Stimulated activated CD4-positive, alpha-beta T cell treated with anti-CD3 and anti-CD28 coated beads, TNF-alpha, amount 100 ng/mL, for 1 hour (primary cell): ENCODE measurements at places on chromosomes 5 and 9.

DNA sequence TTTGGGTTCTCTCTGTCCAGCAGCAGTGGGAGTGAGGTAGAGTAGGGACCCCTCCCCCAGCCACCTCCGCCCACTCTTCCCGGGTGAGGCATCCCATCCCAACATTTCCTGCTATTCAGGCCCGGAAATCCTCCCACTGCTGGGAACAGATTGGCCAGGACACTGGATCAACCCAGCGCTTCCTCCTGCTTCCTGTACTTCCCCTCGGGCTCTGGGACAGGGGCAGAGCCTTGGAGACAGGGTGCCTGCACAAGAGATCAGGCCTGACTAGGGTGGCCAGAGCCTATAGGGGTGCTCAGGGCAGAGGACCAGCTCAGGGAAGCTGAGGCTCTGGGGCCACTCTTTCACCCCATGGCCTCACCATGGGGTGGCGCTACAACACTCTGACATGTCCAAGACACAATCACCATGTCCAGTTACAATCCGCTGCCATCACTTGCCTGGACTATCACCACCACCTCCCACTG, 14.5 kb downstream of the SH2D3C start:
- DNase-seq: no peak

DNA sequence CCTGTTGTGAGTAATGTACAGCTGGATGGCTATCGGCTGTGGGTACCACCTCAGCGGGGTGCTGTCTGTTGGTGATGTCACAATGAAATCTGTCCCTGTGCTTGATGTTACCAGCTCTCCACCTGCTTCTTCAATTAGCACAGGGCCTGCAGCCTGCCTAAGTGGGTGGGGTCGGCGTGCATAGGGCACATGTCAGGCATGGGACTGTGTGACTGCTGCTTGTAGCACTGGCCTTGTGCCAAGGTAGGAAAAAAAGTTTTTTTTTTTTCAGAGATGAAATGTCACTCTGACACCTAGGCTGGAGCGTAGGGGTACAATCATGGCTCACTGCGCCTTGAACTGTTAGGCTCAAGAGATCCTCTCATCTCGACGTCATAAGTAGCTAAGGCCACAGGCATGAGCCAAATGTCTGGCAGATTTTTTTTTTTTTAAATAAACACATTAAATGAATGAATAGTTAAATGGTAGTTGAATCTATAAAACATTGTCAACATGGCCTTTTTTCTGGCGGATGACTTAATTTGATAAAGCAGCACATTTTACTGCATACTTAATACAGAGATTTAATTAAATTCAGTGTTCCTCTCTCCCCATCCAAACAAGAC, 222.5 kb downstream of the NXNL2 start:
- no peak for DNase-seq

- no peak for DNase-seq
Measured at GRCh38 chr9:18056269-18056992, 417.5 kb upstream of the ADAMTSL1 start.

DNA sequence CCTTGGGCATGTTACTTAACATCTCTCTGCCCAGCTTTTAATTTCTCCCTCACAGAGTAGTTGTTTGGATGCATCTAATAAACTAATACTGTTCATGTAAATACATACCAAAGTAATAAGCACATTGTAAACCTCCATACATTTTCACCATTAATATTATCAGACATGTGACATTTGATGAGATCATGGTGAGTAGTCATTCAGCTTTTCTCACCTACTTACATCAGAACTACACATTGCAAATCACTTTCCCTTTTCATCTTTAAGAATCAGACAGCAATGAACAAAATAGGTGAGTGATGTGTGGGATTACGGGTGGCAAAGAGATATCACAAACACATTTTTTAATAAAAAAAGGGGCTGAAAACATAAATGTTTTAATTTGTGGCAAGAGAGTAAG, 89.3 kb downstream of the JAKMIP2 start:
- DNase-seq: no peak

DNA sequence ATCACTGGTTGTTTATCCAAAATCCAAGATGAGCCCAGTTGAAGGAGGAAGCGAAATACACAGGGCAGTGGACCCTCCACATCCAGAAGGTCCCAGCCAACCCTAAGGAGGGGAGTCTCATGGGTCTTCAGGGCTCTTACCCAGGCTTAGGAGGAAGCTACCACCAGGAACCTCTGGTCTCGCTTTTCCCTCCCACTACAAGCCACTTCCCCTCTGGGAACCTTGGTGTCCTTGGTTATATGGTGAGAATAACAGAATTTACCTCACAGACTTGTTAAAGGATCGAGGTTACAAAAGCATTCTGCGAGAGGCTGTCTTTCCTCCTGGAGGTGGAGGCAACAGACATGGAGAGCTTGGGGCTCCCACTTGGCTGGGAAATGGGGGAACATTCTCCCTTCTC, 3.4 kb downstream of the HIGD2A start:
- no peak for DNase-seq

GRCh38 chr5:146630472-146630871, 114.5 kb upstream of the GPR151 start:
- no peak for DNase-seq

DNA sequence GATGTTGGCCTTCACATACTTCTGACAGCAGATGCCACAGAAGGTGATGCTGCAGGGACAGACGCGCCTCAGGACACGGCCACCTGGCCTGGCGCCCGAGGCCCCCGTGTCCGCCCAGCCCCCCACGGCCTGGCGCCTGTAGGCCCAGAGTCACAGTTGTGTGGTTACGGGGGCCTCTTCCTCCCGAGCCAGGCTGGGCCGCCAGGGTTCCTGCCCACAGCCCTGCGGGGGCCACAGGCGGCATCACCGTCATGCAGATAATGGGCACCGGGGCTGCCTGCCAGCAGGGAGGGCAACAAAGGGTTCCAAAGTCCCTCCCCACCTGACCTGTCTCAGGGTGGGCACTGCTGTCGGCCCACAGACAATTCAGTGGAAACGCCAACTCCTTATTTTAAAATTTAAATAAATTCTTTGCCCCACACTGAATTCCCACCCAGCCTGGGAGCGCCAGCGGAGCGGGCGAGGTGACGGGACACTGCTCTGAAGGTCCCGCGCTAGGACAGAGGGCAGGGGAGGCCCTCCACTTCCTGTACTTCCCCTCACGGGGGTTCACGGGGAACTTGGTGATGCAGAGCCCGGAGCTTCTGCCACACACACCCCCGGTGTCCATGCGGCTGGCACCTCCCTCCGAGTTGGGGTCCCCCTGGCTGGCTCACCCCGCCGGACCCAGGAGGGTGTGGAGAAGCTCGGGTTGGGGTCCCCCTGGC, 40.6 kb downstream of the EXOC3 start:
- DNase-seq: no peak

- no peak for DNase-seq
Measured at GRCh38 chr5:96176022-96176421, 214.4 kb upstream of the ELL2 start.

- no peak for DNase-seq
Measured at GRCh38 chr5:118956727-118957126, 31.6 kb downstream of the DTWD2 start.

DNA sequence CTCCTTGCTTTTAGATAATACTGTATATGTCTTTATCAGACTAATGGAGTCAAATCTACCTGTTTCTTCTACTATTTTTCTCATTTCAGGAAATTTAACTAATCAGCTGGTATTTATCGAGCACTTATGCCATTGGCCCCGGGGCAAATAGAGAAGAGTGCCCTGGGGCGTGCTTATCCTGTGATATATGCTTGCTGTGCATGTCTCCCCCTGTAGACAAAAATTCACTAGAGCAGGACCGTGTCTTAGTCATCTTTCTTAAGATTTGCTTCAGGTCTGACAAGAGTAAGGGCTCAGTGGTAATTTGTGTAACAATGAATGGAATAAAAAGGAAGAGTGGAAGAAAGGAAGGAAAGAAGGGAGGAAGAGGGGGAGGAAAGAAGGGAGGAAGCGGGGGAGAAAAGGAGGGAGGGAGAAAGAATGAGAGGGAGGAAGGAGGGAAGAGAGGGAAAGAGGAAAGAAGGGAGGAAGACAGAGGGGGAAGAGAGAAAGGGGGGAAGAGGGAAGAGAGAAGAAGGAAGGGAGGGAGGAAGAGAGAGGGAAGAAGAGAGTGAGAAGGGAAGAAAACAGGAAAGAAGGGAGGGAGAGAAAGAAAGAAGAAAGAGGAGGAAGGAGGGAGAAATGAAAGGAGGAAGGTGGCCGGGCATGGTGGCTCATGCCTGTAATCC, 295.7 kb upstream of the PANK3 start:
- no peak for DNase-seq
